ENCODE measurements at places on chromosomes 13 and 19.

DNA sequence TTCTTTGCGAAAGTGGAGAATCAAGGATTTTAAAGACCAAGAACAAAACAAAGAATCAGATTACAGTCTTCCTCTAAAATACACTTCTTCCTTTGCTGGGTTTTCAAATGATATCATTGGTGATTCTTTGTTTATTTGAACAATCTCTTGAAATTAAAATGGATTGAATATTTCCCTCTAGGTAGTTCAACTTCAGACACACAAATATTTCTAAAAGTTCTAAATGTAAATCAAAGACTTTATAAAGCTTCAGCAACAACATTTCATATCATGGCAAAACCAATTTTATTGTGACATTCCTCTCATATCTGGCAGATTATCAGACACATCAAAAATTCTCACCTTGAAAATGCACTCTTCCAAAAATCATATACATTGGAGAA lies 13.0 kb downstream of the ZIC2 start:
- DNase-seq, result no peak

DNA sequence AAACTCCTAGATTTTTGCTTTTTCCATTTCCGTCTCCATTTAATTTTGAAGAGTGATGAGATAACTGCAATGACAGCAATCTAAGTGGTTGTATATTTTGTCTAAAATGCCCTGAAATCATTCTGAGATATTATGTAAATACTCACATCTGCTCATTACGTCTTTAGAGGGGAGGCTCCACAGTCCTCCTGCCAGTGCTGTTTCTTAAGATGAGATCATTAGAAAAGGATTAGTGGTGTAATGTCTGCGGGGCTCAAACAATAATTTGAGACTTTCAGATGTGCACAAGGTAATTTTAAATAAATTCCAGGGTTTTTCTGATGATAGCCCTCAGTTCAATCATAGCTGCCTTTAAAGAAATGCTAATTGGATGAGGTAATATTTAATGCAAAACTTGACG lies 437.9 kb downstream of the FOXO1 start:
- no peak for DNase-seq

DNA sequence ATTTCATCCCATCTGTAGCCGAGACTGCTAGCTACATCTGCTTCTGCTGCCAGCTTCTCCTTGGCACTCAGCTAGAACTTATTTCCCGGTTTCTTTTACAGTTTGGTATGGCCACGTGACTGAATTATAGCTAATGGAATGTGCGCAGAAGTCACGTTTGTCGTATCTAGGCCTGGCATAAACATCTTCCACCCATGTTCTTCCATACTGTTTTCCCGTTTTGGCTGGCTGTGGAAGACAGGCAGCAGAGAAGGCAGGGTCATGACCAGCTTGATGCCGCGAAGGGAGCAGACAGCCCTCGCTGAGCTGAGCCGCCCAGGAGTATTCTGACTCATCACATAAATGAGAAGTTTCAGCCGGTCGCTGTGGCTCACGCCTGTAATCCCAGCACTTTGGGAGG lies 186.7 kb downstream of the RFC3 start:
- DNase-seq, result no peak

DNA sequence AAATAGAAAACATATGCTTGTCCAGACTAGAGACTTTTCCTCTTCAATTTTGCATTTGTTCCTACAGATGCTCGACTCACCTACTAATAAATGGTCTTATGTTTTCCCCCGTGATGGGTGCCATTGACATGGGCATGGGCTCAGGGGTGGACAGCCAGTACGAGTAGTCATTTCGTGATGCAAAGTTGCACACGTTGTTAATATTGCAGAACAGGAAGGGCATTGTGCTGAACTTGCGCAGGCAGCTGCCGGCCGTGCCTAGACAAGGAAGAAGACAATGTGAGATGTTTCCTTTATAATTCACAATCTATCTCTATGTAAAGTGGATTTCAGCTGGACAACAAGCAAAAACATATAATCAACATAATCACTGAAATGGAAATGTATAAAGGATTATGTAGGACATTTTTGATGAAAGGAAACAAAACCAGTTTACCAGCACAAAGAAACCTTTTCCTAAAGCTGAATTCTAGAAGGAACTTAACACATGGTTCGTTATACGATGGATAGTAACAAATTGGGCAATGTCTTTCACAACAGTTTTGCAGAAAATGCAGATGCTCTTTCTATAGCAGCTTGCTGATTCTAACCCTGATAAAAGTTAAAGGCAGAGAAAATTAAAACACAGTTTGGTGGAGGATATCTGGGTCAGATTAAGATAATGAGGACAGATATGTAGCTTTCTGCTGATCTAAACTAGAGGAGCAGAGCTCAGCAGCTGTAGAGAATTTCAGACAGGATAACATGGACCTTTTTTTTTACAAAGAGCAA lies 145.7 kb downstream of the COL4A1 start:
- no peak for DNase-seq

- DNase-seq, result no peak
Measured at GRCh38 chr13:105991622-105992277, 543.7 kb downstream of the EFNB2 start.

DNA sequence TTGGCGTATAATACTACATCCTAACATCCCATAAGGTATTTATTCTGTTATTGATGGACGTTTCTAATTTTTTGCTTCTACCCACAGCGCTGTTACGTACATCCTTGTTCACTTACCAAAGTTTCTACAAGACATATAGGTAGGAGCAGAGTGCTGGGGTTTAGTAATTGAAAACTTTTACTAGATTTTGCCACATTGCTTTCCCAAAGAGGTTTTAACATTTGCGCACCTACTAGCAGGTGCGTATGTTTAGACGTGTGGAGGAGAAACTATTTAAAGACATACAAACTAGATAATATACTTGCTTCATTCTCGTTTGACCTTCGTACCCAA lies 559 bp upstream of the RPL21 start:
- DNase-seq, result no peak

GRCh38 chr13:100045355-100045754 lies 43.5 kb upstream of the PCCA start:
- no peak for DNase-seq

Data from T-cell (primary cell).